ENCODE measurements at places on chromosomes 6 and 20.

DNA sequence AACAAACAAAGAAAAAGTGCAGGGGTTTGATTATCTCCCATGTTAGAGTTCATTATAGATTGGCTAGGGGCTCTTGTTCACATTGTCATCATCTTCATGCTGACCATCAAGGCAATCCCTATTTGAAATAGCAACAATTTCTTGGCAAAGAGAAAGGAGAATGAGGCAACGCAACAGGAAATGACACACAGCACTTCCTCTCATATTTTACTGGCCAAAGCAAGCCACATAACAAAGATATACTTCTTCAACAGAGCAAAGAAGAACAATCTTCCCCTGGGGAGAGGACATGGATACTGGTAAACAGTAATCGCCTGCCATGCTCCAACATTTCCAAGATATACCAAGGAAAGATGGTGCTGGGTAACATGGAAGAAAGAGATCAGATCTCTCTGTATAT, 29.8 kb downstream of the EPM2A start:
- no peak for DNase-seq

GRCh38 chr6:116954938-116955337, 77.9 kb downstream of the RFX6 start:
- no peak for DNase-seq

- DNase-seq: no peak
Observed at GRCh38 chr6:90008908-90009501, 114.7 kb downstream of the GJA10 start.

GRCh38 chr6:111914617-111915016, 41.4 kb upstream of the FYN start:
- DNase-seq: no peak

- peak; percentile 13 for DNase-seq
Observed at GRCh38 chr6:49264909-49265308, 198.1 kb downstream of the MMUT start.

- no peak for DNase-seq
Observed at GRCh38 chr20:57632286-57632685, 12.1 kb upstream of the ZBP1 start.

- no peak for DNase-seq
Observed at GRCh38 chr6:42841844-42842584, 37.4 kb upstream of the RPL7L1 start.

GRCh38 chr20:46520976-46521579, 7.7 kb upstream of the ZNF334 start:
- DNase-seq: peak; percentile 48

GRCh38 chr6:2731281-2731909, 19.3 kb downstream of the MYLK4 start:
- no peak for DNase-seq

- DNase-seq: no peak
Observed at GRCh38 chr6:156977527-156978291, 200.5 kb downstream of the ARID1B start.

- DNase-seq: no peak
Observed at GRCh38 chr20:33926425-33926824, 67.3 kb upstream of the RALY start.

- DNase-seq: no peak
Observed at GRCh38 chr6:110620065-110620464, 143.7 kb upstream of the SLC22A16 start.

DNA sequence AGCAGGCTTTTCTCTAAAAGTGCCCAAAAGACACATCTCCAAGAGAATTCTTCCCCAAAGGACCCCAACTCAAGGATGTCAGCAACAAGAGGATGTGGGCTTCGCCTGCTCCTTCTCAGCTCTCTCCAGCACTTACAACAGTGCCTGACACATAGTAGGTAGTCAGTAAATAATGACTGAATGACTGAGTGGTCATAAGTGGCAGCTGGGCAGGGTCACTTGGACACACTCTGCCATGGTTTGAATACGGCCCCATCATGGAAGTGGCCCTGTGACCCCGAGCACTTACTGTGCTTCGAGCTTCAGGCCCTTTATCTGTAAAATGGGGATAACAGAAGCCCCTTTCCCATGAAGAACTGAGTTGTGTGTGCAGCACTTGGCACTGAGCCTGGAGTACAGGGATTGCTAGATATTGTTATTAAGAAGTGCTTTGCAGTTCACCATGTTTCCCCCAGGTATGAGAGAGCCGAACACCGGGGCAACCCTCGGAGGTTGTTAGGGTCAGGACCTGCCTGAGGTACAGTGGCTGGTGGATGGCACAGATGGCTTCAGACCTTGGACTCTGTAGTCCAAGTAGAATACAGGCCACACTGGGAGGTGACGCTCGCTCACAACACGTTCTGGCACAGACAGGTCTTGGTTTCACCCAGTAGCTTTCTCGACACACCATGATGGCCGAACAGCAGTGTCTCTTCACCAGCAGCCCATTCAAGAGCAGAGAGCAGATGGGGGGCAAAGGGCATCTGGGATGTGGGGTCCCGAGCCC, 56.0 kb downstream of the NOL4L start:
- DNase-seq: no peak

DNA sequence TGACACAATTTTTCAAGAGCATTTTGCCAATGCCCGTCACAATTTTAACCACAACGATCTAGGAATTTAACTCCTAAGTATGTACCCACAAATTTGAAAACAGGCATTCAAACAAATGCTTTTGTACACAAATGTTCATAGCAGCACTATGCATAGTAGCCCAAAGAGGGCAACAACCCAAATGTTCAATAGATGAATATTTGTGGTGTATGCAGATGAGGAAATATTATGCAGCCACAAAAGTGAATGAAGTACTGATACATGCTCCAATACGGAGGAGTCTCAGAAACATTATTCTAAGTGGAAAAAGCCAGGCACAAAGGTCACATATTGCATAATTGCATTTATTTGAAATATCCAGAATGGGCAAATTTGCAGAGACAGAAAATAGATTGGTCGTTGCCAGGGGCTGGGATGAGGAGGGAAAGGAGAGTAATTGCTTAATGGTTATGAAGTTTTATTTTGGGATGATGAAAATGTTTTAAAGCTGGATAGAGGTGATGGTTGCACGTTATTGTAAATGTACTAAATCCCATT, 117.2 kb downstream of the PXDC1 start:
- DNase-seq: no peak

- peak; percentile 76 for DNase-seq
Observed at GRCh38 chr20:44733341-44734069, 12.2 kb upstream of the KCNK15 start.

- peak; percentile 70 for DNase-seq
Observed at GRCh38 chr6:142566628-142567396, 265.0 kb downstream of the ADGRG6 start.

DNA sequence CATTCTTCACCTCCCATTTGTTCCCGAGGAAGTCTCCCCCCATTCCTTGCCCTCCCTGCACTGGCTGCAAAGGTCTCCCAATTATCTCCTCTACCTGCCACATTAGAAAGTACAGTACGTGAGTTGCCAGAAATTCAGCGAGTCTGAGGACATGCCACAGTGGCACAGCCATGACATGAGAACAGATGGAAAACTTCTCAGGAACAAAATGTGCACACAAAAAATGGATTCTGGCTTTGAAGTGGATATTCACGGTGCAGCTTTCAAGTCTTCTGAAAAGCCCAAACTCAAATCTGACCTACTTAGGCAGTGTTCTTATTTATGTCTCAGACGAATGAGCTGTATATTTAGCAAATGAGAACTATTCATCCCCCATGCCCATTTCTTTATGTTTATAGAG, 269.1 kb upstream of the ARID1B start:
- no peak for DNase-seq

DNA sequence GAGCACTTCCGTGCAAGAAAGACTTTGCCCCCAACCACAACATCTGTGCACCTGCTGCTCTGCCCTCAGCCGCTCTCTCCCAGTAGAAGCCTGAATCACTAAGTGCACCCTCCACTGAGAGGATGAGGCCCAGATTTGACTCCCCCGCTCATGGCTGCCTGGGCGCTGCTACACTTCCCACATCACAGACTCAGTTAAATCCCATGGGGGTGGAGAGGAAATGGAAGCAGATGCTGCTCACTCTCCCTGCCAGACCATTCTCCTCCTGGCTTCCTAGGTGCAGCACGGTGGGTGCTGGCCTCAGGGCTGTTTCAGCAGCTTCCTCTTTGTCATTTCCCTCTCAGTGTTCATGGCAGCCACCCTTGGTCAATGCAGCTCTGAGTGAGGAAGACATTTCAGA, 4.8 kb downstream of the CST5 start:
- peak; percentile 97 for DNase-seq

- no peak for DNase-seq
Observed at GRCh38 chr6:3372912-3373554, 83.8 kb downstream of the SLC22A23 start.

- no peak for DNase-seq
Observed at GRCh38 chr6:11058406-11058805, 14.3 kb upstream of the ELOVL2 start.

DNA sequence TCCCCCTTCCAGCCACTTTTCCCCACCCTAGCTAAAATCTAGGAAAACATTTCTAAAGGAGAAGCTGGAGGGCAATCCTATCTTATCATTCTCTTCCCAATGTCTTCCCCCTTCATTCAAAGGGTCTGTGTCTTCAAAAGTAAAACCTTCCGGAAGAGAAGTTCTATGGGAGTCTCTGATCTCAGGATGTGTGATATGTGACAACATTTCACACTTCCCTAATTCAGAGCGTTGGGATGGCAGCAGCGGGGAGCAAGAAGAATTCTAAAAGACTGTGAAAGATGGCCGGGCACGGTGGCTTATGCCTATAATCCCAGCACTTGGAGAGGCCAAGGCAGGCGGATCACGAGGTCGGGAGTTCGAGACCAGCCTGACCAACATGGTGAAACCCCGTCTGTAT, 65.4 kb upstream of the AKIRIN2 start:
- no peak for DNase-seq

DNA sequence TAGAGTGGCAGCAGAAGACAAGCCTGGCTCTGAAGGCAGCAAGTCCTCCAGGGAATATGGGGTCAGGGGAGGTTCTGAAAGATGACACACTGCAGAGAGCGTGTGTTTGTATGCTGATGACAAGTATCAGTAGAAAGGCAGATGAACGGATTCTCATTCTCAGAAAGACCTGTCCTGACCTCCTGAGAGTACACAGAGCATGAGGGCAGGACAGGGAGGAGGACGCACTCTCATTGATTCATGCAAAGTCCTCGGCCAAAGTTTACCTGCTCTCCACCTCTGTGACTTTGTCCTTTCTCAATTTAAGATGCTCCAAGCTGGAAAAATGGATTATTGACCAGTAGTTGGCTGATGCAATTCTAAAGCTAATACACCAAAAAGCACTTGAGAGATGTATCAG, 156.7 kb downstream of the LPA start:
- DNase-seq: no peak

DNA sequence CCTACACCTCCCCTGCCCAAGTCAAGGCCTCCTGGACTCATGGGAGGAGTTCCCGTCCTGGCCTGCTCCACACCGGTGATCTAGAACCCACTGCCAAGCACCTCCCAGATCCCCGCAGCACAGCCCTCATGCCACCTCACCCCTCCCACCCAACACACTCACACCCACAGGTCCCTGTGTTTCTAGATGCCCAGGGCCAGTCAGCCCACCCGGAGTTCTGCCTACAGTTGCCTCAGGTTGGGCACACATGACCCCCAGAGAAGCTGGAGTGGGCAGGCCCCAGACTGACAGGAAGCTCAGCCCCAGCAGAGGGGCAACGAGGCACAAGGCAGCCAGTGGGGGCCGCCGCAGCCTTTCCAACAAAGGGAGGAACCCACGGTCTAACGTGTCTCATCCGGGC, 29.6 kb downstream of the RRBP1 start:
- no peak for DNase-seq

- DNase-seq: no peak
Observed at GRCh38 chr6:162055365-162055764, 672.2 kb downstream of the PRKN start.

- no peak for DNase-seq
Observed at GRCh38 chr6:52180787-52181558, 5.2 kb upstream of the IL17A start.

GRCh38 chr6:33313709-33314514, at the start of gene TAPBP:
TAPBP (minus strand) TSS chr6:33314078; CDS start chr6:33314041, 37 bp downstream.
- peak; percentile 82 for DNase-seq

- no peak for DNase-seq
Observed at GRCh38 chr20:41393705-41394066, 27.1 kb upstream of the EMILIN3 start.

DNA sequence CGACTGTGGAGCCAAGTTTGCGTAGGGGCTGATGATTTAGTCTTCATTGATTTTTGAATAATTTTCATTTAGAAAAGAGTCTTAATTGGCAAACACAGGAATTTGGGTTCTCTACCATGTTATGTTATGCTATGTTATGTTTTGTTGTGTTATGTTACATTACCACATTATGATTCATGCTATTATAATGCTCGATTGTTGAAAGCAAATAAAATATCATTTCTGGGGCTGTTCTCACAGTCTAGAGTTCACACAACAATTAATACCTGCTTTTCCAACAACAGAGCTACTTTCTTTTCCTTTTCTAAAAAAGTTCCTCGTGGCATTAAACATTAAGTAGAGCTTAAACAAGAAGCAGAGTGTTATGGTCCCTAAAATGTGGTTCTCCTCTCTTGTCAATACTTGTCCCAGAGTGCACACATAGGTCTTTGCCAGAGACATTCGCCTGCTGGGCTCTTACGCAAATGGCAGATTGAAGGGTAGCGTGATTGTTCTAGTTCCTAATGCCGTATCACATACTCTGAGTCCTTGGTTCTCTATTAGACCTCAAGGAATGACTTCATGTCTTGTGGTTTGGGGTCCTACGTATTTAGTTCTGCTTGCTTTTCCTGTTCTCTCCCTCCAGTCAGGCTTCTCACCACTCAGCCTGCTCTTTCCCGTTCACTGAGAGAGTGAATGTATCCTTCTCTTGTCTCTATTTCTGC, 370.3 kb downstream of the CD109 start:
- DNase-seq: no peak

- DNase-seq: no peak
Observed at GRCh38 chr6:169439710-169440109, 186.1 kb upstream of the THBS2 start.

DNA sequence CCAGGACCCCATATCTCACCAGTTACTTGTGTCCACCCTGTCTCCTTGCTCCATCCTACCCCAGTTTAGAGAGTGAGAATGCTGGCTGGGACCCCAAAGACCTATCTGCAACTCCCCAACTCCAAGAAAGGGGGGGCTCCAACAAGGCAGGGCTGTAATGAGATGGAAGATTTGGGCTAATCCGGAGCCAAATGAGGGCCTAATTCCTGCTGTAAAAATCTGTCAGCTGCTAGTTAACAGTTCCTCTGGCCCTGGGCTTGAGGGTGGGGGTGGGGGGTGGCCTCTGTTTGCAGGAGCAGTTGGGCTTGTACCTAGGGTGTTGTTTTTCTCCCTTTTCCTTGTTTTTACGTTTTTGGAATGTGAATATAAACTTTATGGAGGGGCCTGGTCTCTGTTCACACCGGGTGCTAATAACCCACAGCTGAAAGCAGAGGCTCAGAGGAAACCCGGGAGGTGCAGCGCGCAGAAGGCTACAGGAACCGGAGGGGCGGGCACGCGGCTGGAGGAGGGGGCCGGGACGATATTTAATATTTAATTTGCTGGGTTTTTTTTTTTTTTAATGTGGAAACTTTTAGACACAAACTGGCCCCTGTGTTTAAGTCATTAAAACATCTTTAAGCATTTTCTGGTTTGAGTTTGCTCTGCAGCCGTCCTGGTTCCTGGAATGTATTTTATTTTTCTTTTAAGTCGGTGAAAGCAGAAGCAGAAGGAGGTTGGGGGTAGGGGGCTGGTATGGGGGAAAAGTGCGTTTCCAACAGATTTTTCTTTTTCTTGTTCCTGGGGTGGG, 70.7 kb downstream of the NCR2 start:
- DNase-seq: no peak

Measured in DND-41 (cell line).